ENCODE measurements at places on chromosomes 3 and 15.

- no peak for DNase-seq
Observed at GRCh38 chr3:125591116-125591760, 4.1 kb downstream of the OSBPL11 start.

- no peak for DNase-seq
Observed at GRCh38 chr3:87354398-87354797, 78.0 kb upstream of the POU1F1 start.

- no peak for DNase-seq
Observed at GRCh38 chr15:64164436-64164835, 1.6 kb upstream of the PPIB start.

DNA sequence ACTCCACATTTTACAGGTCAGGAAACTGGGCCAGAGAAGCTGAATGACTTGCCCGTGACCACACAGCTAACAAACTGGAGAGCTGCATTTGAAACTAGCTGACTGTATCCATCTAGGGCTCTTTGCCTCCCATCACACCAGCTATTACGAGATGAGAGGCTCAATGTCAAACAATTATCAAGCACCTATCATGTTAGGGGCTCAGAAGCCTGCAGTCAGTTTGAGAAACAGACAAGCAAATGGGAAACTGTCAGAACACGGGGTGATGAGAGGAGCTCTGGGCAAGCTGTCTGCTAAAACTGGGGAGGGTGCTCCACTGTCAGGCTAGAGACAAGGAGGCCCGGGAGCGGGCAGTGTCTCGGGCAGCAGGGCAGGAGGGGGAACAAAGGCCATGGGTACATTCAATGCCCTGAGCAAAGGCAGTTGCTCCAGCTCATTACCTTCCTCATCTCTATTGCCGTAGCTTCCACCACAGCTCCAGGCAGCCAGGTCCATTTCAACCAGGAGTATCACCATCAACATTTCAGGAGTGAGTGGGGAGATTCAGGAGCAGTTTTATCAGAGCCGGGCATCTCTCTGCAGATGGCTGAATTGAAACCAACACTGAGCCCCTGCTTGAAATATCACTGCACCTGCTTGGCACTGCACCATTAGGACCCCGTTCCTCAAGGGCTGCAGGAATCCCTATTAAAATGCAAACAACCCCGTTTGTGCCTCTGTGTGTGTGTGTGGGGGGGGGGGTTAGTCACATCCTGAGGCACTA, 122.6 kb downstream of the RAB11A start:
- DNase-seq = no peak

DNA sequence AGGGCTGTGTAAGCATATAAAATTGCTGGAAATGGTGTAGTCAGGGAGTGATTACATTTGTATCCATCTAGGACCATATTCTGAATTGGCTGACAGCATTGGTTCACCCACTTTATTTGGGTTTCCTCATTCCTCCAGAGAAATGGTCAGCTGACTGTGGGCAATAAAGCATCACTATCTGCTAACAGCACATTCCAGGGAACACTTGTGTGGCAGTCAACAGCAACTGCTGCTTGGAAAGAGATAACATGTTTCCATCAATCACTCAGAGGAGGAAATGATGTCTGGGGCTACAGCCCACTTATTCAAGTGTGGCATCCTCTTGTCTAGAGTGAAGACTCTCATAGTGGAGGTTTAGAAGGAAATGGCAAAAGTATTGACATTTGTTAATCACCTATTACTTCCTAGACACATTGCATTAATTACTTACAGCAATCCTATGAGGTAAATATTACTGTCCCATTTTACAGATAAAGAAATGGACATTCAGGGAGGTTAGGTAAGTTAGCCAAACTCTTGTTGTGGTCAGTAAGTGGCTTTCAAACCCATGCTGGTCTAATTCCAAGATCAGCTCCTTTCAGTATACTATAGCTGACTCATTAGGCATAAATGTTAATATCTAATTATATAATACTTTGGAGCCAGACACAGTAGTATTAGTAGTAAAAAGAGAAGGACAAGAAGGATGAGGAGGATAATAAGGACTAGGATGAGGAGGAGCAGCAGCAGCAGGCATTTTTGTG, 247.8 kb downstream of the ALCAM start:
- DNase-seq = no peak

DNA sequence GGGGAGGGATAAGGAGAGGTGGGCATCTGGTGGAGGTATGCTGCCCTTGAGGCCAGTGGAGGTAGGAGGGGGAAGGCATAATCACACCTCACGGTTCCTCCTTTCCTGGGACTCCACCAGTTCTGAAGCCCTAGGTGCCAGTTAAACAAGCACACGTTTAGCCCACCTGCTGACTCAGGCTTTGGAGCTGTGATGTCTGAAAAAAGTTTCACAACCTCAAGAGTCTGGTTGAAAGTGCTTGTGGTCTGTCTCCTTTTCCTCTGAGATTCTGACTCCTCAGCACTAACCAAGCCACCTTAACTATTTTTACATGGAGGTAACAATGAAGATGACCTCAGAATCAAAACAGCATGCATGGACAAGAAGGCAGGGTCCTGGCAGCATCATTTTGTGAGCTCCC, 23.0 kb downstream of the HPS3 start:
- DNase-seq = no peak

DNA sequence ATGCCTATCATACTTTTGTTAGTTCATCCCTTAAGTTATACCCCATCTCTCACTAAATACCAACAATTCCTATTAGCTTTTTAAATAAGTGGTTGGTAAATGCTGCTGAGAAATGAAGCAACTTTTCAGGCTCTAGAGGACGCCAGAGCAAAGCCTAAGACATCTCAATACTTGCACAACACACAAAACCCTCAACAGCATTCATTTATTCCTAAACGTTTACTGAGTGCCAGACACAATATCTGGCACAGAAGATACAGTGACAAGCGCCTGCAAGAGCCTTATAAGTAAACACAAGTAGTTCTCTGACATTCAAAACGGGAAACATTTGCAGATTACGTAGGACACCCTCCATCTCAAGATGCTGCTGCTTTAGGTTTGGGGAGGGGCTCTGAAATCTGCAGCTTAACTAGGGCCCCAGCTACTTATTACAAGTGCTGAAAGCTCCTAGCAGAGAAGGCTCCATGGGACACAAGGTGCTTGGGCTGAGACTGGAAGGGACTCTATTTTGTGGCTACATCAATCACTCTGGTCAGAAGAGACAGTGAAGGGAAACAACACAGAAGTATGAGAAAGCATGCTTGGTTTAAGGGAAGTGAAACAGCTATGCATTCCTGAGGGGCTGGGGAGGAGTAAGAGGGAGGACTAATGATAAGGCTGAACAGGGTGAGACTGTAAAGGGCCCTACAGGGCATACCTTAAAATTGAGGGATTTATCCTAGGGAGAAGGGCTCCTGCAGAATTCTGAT, 311.3 kb downstream of the PLCL2 start:
- no peak for DNase-seq

GRCh38 chr3:52524752-52525679, 8.6 kb downstream of the NT5DC2 start:
- DNase-seq = no peak

DNA sequence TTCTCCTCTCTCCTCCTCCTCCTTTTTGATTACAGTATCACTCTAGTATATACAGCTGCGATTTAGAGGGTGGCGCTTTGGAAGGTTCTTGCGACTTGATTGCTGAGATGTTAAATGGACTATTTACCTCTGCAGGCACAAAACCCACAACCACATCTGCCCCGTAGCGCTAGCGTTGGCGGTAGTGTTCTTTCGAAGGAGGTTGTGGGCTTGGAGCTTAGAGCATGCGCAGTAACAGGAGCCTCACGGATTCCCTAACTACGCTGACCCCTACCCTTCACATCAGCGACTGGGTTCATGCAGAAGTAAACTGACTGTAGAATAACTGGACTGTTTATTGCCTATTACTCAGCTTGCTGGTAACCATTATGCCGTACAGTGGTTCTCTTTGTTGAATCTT, 58.0 kb downstream of the CGGBP1 start:
- DNase-seq = peak; percentile 13

GRCh38 chr3:184185461-184186183, 377 bp upstream of the ABCF3 start:
- DNase-seq = peak; percentile 100

DNA sequence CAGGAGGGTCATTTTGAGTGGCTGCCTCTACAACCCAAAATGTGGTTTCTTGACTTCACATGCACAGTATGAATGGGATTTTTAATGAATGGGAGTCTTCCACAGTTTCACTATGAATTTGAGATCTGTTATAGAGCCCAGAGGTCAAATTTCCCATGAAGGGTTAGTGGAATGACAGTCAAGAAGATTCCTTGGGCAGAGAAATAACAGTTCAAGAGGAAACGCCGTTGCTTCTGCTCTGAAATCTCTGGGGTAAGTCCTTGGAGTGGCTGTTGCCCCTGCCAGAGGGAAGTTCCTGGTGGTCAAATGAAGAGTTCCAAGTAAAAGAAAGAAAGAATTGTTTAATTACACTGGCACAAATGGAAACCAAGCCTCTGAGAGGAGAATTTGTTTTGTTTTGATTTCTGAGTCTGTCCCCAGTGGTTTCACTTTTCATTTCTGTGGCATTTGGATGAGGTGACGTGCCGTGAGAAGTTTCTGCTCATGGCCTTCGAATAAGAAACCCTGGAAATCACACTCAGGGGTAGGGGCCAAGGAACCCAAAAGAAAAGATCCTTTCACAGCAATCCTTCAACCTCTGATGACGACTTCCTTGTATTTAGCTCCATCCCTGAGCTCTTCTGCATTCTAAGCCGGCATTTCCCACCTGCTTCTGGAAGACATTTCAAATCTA, 77.5 kb upstream of the IL12A start:
- peak; percentile 41 for DNase-seq

DNA sequence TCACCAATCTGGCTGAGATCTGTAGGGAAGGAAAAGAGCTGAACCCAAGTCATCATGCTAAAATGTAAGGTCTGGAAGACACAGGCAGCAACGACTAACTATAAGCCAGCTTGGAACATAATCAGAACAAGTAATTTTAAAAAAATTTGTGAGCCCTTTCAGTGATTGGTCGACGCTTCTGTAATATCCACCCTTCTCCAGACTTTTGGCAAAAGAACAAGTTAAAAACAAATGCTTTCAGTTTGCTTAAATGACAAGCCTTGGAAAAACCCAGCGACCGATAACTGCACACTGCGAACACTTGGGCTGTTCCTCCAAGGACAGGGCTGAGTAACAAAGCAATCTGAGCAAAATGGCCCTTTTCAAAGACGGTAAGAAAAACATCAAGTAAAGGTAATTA, 49.6 kb downstream of the PCSK6 start:
- DNase-seq = no peak

- no peak for DNase-seq
Observed at GRCh38 chr15:57152133-57152532, 224.2 kb upstream of the CGNL1 start.

DNA sequence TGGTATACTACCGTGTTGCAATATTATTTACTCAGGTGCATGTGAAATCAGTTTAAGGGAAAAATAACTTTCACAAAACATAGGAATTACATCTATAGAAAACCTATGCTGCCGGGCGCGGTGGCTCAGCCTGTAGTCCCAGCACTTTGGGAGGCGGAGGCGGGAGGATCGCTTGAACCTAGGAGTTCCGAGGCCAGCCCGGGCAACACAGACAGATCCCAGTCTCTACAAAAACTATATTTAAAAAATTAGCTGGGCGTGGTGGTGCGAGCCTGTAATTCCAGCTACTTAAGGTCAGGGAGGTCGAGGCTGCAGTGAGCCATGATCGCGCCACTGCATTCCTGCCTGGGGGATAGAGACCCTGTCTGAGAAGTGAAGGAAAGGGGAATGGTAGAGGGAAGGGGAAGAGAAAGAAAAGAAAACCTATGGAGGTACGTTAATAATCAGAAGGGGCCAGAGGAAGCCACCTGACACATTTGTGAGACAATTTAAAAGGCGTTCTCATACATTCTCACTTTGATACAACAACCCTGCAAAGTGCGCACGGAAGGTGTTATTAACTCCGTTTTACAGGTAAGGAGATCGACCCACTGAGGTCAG, 456 bp upstream of the TMEM62 start:
- DNase-seq = peak; percentile 14

- DNase-seq = no peak
Observed at GRCh38 chr3:147493666-147494065, 84.5 kb downstream of the ZIC1 start.

GRCh38 chr15:67194171-67195114, 60.0 kb downstream of the AAGAB start:
- DNase-seq = no peak

DNA sequence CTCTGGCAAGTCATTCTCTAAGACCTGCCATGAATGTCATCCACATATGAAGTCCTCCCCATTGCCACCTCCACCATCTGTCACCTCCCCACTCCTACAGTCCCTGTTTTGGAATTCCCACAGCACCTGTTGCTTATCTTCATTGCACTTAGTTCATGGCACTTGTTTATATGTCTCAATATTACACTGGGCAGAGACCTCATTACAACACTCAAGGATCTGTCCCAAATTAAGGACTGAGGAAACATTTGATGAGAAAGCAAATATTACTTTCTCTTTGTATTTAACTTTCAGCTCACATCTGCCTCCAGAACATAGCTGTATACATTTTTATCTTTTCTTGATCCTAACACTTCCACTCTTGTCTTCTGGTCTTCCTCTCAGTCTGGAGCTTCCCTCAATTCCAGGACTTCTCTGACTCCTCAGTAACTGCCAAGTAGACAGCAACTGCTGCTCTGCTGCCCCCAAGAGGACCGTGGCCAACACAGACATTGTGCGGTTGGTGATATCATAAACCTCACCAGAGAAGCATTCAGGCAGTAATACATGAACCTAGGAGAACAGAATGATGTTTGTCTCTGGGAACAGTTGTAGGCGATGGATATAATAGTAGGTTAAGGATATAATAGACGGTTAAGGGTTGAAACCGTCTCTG, 45.0 kb upstream of the FGF12 start:
- peak; percentile 93 for DNase-seq

DNA sequence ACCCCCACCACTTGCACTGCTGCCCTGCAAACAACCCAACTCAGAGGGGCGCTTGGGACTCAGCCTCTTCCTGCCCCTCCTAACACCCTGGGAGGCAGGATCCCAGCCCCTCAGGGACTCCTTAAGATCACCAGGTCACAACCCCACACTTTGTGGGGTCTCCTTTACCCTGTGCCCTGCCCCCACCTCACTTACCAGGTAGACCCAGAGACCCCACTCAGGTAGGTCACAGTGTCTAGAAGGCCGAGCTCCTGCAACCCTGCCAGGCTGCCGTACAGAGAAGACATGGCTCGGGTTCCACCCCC, 9.1 kb downstream of the PLA2G4F start:
- no peak for DNase-seq

DNA sequence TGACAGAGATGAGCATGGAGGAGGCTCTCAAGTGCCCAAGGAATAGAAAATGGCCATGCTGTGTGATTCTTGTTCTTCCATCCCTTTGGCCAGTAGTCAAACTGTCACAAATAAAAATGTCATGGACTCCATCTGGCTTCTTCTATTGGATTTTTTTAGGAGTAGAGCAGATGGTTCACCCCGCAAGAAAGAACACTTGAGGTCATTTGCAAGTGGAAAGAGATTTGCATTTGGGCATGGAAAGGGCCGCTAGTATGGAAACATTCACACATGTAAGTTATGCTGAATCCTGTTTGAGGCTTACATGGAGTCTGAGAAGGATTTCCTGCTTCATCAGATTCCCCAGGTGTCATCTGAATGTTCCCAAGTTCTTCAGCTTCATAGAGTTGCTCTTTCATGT, 53.1 kb upstream of the CFAP161 start:
- no peak for DNase-seq

GRCh38 chr3:78830470-78830869, 937.3 kb downstream of the ROBO1 start:
- no peak for DNase-seq

Measured in T47D (cell line).